Type B pancreatic cell (in vitro differentiated cells): ENCODE measurements at places on chromosomes 2 and 18. TPM values are rescaled to one million over a fixed set of nuclear protein-coding genes. Genes with fewer than 3 reads are reported as not detected.

The TMEM198 gene
- total RNA-seq, result 7.8 and 9.7 TPM in 2 replicates

The RBM44 gene
- total RNA-seq, result 0.24 and 0.41 TPM in 2 replicates

The PPP1R7 gene
- total RNA-seq, result 50.7 and 52.4 TPM in 2 replicates

The RAX gene
- not detected in 2 replicates for total RNA-seq

The FAM124B gene
- not detected in 2 replicates for total RNA-seq

The ALPP gene
- 0.27 and 1.5 TPM in 2 replicates for total RNA-seq

The REEP1 gene
- 6.4 and 14.1 TPM in 2 replicates for total RNA-seq

The WNT10A gene
- total RNA-seq, result 5.5 and 31.8 TPM in 2 replicates

The NMUR1 gene
- total RNA-seq, result 0.10 TPM in 2 replicates

The ABCB11 gene
- total RNA-seq, result 0.24 TPM in 1 of 2 replicates, not detected in the other

The NT5DC4 gene
- not detected in 2 replicates for total RNA-seq

The CD207 gene
- total RNA-seq, result not detected in 2 replicates

- DNase-seq, result no peak
Observed at GRCh38 chr2:216880509-216881184, 20.8 kb upstream of the TNP1 start.

DNA sequence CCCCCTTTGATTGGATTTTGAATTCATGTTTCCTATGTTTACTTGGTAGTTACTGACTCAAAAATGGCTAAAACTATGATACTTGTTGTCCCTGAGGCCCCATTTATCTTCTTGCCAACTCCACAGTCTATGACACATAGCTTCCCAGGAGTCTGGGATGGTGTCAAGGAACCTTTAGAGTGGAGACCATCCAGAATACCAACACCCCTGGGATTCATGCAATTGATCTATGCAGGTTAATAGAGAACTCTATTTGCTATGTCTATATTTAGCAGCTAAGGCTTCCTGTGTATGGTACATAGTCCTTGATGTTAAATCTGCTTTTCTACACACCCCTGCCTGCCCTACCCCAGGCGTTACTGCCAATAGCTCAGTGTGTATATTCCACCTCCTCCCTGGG is 218.5 kb upstream of the HDAC4 start:
- peak; percentile 11 for DNase-seq

DNA sequence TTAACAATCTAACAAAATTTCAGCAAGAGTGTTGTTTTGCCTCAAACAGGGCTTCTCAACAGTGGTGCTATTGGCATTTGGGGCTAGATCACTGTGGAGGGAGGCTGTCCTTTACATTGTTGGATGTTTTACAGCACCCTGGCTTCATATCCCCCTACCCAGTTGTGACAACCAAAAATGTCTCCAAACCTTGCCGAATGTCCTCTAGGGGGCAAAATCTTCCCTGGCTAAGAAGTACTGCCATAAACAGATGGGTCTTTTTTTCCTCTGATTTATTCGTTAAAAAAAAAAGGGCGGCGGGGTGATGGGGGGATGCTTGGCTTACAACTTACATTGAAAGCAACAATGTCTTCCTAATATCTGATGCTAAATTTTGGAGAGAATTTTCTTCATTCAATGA is 207.6 kb upstream of the CCDC150 start:
- no peak for DNase-seq

DNA sequence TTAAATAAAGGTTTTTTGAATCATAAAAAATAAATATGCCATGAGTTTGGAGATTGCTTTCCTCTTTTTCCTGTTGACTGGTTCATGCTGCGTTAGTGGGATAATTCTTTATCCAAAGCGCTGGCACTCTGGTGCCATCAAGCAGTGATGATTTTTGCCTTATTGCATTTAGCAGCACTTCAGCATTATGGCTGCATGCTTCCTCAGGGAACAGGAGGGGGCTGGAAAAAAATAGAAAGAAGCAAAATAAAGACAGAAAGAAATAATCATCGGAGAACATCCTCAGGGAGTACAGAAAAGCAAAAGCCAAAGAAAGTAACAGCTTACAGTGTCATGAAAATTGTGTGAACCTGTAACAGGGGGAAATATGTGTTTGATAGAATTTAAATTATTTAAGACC is 1408.2 kb upstream of the PIK3C3 start:
- DNase-seq, result no peak

DNA sequence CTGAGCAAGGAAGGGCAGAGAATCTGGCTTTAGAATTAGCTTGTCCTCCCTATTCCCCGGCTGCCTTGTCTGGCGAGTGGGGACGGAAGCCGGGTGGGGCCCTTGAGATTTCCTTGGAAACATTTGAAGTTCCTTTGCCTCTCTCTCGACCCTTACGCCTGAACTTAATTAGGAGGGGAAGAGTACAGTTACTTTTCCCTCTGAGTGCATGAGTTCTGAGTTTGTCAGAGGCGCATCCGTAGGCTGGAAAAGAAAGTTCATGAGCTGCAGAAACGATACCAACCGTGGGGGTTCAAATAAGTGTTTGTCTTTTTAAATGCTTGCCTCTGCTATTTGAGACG is 468 bp downstream of the PIKFYVE start:
- DNase-seq, result no peak

GRCh38 chr2:197300139-197300538 is 10.4 kb downstream of the ANKRD44 start:
- no peak for DNase-seq

DNA sequence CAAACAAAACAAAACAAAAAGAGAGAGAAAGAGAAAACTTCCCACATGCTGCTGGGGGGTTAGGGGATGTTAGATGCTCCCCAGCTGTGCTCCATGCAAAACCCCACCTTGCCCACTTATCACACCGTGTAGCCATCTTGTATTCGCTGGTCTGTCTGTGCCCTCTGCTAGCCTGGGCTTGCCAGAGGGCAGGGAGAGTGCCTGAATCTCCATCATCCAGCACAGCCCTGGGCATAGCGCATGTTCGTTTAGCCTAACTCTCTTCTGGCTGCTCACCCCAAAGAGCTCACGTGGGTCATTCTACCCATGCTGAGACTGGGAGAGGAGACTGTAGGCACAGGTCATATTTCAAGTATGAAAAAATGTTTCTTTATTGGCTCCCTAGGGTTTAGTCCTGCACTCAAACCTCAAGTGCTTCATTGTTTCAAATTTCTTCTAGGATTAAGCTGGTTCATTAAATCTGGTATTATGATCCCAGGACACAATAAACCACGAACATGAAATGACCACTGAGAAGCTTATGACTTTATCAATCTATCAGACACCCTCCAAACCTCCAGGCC is 100.5 kb downstream of the KCNF1 start:
- peak; percentile 36 for DNase-seq

- no peak for DNase-seq
Observed at GRCh38 chr2:179098080-179098689, 48.2 kb upstream of the CCDC141 start.

DNA sequence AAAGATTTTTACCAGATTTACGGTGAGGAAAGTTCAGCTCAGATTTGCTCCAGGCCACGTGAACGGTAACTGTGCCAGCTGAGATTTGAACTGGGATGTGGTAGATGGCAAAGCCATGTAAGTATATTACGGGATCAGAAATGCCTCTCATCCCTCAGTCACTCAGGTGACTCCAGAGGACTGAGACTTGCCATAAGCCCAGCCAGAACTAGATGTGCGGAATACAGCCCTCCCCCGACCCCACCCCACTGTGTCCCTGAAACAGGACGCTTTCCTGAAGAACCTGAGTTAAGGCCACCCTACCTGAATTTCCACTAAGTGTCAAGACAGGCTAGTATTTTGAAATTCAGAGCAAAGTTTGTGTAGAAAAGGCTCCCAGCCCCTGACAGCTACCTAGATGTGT is 1.3 kb upstream of the FHL2 start:
- DNase-seq, result no peak

- no peak for DNase-seq
Observed at GRCh38 chr18:21762181-21762772, 21.7 kb downstream of the MIB1 start.

DNA sequence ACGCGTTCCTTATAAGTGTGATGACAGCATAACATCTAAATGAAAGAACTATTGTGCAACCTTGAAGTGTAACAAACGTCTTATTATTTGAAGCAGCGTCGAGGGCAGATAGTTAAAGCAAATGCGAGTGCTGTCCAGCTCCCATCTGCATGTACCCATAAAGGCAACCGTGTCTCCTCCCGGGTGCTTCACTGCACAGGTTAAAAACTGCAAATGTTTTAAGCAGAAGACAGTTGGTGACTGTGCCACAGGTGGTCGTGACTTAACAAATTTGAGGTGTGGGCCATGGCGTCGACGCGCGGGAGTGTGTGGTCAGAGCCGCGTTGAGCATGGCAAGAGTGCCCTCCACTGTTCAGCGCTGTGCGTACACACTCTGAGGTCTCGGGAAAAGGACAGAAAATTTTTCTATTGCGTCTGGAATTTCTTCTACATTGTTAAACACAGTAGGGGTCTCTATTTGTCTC is 6.4 kb downstream of the SALL3 start:
- no peak for DNase-seq

DNA sequence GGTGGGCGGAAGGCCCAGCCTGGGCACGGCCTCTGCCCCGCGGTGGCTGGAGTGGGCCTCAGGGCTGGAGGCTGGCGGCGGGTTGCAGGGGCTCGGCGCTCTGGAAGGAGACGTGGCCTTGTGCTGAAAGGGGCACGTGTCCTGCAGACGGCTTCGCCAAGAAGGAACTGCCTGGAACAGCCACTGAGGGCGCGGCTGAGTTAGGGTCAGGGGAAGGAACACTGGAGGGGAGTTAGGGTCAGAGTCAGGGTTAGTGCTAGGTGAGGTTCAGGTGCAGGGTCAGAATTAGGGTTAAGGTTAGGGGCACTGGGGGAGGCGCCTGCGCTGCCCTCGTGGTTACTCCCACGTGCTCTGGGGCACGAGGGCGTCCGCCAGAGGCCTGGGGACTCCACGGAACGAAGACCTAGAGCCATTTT is 933 bp upstream of the ADNP2 start:
- DNase-seq, result no peak

DNA sequence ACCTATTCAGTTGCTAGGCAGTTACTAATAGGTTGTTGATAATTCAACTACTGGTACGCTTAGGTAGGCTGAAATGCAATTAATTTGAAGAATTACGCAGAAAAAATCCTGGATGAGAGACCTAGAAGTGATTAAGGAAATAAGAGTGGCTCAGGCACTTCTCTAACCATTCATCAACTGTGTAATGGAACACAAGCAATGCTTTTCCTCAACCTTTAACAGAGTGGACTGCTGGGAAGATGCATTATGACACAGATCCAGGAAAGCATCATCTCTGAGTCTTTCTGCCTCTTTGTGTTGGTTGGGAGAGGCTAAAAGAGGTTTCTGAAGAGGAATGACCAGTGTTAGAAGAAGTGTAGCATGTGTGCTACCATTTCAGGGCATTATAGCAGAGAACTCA is 992.2 kb downstream of the TSN start:
- DNase-seq, result no peak

GRCh38 chr2:68907920-68908253 is 36.7 kb upstream of the BMP10 start:
- no peak for DNase-seq

- DNase-seq, result no peak
Observed at GRCh38 chr2:107721178-107721577, 105.5 kb upstream of the RGPD4 start.

DNA sequence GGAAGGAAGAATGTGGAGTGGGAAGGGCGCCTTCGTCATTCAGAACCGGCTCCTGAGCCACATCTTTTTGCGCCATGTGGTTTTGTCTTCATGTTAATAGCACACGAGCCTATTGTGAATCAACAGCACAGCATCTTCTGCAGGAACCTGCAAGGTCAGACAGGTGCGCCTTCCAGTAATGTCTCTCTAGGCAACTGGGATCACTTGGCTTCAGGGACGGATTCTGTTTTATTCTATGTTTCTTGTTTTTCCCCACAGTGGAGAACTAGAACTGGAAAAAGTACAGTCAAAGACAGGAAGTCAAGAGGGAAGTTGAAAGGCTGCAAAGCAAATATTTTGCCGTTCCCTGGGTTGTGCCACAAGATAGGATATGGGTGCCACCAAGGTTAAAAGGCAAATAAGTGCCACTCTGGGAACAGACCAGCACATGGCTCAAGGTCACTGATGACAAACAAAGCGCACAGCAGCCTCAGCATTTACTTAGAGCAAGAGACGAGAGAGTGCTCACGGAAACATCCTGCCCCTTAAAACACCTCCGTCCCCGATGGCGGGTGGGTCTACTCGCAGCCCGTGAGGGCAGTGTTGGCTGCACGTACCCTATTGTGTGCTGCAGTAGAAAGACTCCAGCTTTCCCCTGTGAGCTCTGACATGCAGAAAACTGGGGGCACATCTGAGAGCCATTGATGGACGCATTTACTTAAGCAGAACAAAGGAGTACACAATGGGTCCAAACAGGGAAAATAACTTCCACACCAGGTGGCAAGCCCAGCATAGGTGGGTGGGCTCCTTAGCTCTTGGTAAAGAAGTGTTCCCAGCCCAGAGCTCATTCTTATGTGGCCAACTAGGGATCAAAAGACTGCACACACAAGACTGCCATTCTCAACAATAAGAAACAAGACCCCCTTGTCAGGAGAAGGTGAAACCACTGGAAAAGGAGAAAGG is 107.2 kb upstream of the PARD3B start:
- DNase-seq, result no peak

DNA sequence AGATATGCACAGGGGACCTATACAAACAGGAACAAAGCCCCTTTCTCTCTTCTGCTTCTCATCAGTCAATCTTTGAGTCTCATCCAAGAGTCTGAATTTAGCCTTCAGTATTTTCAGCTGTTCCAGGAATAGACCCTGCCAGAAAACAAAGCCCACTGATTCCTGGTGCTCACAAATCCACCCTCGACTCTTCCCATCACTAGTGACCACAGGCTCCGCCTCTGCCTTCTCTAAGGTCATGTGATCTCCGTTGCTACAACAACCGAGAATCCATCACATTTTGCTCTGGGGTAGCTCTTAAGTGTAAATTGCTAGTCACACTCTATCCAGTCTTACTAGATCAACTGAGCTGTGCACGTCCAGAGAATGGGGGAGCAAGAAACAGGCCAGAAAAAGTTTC is 46.4 kb upstream of the SPTBN1 start:
- no peak for DNase-seq

- no peak for DNase-seq
Observed at GRCh38 chr2:45595721-45596435, 15.2 kb downstream of the SRBD1 start.

DNA sequence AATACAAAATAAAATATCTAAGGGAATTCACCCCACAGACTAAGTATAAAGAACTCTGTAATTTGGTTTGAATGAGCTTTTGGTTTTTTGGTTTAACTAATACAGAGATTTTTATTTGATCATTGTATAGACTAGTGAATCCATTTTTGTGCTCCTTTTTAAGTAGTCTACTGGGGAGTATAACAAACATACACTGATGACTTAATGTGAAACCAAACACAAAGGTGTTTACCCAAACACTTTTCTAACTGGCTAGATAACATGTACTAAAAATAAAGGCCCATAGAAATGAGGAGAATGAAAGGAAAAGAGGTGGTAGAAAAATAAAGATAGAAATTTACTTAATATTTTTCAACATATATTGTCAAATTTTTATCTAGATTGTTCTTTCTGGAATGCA is 146.0 kb downstream of the NRXN1 start:
- DNase-seq, result no peak

- peak; percentile 91 for DNase-seq
Observed at GRCh38 chr2:20642055-20642971, 8.6 kb downstream of the HS1BP3 start.
